ENCODE measurements at places on chromosomes 13 and 19.

- no peak for DNase-seq
Observed at GRCh38 chr13:29490561-29490885, 105.0 kb downstream of the SLC7A1 start.

DNA sequence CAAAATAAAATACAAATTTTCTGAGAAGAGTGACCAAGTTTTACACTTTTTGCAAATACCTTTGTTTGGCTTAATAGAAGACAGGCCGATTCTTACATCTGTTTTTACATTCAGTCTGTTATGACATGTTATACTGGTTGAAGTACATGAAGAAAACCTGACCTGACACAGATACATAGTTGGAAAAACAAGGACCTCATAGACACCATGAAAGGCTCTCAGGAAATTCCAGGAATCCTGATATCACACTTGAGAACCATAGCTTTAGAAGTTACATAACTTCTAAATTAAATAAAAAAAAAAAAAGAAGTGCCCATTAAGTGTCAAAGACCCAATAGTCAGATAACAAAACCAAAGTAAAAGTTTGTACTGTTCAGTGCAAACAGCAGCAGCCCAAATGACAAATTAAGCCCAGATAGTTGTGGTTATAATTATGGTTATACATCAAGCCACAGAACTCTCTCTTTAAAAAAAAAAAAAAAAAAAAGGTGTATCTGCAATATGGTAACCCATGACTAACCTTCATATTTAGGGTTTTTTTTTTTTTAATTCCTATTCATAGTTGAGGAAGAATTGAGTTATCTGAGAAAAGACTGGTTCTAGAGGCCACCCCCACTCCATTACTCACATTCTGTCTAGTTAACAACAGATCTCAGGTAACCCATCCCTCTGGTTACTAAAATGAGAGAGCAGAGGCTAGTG, 19.8 kb downstream of the RBM26 start:
- no peak for DNase-seq

- no peak for DNase-seq
Observed at GRCh38 chr19:47002853-47003610, 16.6 kb upstream of the NPAS1 start.

DNA sequence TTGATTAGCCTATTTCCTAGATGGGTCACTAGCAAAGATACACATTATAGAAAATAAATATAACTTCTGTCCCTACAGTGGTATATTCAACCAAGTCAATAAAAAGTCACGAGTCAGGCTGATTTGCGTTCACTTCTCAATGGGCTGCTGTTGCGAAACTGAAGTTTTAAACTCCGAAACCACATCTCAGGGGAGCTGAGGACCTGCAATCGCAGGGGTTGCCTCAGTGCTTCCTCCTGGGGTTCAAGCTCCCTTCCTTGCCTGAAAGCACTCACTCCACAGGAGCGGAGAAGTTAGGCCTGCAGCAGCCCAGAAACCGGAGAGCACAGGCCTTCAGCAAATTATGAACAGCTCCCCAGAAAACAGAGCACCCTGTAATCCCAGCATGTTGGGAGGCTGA, 39.6 kb downstream of the RAB20 start:
- no peak for DNase-seq

DNA sequence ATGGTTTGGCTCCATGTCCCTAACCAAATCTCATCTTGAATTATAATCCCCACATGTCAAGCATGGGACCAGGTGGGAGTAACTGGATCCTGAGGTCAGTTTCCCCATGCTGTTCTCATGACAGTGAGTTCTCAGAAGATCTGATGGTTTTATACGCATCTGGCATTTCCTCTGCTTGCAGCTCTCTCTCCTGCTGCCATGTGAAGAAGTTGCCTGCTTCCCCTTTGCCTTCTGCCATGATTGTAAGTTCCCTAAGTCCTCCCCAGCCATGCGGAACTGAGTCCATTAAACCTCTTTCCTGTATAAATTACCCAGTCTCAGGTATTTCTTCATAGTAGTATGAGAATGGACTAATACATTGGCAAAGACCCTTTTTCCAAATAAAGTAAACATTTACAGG, 96.8 kb downstream of the TSHZ3 start:
- DNase-seq, result no peak

GRCh38 chr19:11435833-11436313, 438 bp downstream of the PRKCSH start:
- DNase-seq, result peak; percentile 53

- DNase-seq, result peak; percentile 68
Observed at GRCh38 chr19:18967358-18968146, 26.5 kb upstream of the HOMER3 start.

GRCh38 chr19:7701654-7702457, at the start of gene FCER2:
FCER2 (minus strand) TSS chr19:7702131; CDS start chr19:7699760, 2,371 bp downstream.
- DNase-seq, result no peak

GRCh38 chr19:28764066-28764465, 448.9 kb downstream of the UQCRFS1 start:
- DNase-seq, result no peak

DNA sequence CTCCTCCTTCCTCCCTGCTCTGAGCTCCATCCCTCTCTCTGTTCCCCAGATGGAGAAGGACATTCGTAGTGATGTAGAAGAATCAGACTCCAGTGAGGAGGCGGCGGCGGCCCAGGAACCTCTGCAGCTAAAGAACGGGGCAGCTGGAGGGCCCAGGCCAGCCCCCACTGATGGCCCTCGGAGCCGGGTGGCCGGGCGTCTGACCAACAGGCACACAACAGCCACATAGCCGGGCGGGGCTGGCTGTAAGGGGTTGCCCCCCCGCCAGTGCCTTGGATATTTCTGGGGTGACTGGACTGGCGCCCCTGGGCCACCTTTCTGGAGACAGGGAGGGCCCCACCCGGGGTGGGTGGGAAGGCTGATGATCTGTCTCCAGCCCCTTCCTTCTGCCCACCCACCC, 46.3 kb downstream of the CD320 start:
- DNase-seq, result no peak

GRCh38 chr13:101026736-101027398, 352.3 kb upstream of the TMTC4 start:
- DNase-seq, result no peak

DNA sequence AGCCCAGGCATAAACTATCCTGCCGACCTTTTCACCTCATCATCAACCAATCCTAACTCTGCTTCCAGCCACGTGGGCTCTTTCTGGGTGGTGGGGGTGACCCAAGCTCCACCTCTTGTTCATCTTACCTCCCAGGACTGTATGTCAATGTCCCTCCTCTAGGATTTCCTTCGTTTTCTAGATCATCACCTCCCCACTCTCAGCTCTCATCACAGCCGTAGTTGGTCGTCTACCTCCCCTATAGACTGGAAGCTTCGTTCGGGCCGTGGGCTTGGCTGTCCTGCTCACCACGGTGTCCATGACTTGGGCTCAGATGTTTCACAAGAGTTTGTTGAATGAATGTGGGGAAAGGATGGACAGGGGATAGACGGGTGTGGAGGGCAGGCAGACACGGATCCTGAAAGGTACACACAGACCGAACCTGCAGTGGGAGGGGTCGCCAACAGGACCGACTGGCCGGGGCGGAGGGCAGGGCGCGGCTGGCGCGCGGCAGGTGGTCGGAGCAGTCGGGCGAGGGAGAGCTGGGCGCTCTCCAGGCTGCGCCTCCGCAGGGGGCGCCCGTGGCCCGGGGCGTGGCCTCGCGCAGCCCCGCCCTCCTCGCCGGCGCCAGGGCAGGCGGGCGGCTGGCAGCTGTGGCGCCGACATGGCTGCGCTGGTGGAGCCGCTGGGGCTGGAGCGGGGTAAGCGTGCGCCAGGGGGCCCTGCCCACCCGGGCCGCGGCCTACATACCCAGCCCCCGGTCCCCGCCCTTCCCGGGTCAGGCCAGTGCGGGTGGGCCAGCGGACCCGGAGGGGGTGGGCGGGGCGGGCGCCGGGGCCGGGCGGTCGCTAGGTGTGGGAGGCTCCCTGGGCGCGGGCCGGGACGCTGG, at the start of gene LIN7B:
LIN7B (plus strand) TSS at position 609 of the 868 bp plus-strand sequence; CDS start at position 644, 35 bp downstream.
- peak; percentile 77 for DNase-seq

DNA sequence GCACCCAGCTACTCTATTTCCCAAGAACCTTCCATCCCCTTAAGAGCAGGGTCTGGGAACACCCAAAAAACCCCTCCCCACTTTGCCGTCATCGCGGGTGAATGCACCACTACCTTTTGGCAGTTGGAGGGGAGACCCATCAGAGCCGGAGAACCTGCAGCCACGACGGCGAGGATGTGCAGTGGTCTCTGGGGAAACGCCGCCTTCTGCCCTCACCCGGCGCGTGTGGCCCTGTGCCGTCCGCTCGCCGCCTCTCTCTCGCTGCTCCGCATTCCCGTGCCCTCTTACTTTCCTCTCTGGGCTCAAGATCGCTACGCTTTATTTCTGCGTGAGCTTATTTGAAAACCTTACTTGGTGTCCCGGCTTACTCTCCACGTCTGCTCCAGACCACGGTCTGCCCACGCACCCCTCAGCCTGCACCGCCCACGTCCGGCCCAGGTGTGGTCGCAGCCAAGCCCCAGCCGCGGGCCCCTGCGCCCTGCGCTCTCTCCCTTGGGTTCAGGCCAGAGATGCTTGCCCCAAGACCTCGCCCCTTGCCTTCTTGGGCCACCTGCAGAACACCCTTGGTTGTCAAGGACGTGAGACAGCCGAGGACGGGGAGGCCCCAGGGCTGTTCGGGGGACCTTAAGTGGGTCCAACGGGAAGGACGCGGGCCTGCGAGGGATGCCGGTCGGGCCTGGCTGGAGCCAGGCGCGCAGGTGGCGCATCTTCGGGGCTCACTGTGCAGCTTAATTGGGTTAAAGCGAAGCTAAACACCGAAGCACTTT, 2.0 kb upstream of the MAB21L1 start:
- DNase-seq, result no peak

DNA sequence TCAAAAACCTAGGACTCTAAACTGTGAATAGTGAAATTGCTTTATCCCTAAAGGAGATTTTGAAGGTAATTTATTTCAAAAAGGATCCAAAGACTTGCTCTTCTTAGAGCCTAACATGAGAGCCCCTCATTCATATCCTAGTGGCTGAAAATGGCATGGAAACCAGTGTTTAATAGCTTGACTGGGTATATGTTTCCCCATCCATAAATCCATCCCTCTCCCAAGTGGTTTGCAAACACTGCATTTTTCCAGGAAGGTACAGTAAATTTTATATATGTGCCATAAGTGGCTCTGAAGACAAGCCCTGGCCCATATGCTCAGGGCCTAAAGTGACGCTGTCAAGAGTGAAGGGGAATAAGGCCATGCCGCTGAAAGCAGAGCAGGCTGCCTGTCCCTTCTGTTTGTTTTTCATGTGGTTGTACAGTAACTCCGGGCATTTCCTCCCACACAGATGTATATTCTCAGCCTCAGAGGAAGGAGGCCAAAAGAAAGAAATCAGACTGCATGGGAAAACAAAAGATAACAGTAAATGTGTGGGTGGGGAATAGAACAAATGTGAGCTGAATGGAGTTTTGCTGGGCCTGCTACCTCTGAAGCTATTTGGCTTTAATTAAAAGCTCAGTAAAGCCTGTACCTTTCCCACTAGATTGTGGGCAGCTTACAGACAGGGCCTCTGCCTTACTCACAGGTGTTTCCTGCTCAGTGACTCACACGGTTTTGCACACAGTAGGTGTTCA, 181.9 kb downstream of the PCDH9 start:
- DNase-seq, result peak; percentile 73

GRCh38 chr13:113491418-113491883, 940 bp upstream of the DCUN1D2 start:
- DNase-seq, result peak; percentile 37

DNA sequence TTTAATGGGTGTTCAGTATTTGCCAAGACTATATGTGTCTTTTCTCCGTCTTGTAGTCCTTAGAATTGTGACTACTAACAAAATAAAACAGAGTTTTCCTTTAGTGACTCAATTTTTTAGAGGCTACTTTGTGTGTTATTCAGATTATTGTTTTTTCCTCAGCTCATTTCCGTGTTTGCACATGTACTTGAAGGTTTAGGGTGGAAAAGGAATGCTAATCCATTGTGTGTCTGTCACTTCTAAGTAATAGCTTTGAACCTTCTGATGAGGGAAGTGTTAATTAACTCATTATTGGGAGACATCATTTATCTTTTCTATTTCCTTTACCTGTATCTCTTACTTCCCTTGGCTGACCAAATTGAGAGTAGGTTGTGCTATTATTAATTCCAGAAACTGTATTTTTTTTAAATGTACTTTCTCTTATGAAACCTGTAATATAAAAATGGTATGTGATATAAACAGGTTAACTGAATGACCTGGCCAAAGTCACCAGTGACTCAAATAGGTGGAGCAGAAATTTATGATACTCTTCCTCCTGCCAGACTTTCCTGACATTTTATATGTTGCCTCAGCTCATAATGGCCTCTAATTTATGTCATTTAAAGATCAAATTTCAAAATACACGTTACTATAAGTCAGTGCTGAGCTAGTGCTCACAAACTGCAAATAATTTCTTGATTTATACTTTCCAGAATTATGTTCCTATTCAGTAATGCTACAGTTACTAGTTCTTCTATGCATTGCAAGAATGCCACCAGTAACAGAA, 88.8 kb downstream of the LMO7 start:
- DNase-seq, result no peak

GRCh38 chr19:42634409-42635232, 39.9 kb upstream of the CEACAM8 start:
- DNase-seq, result peak; percentile 44

DNA sequence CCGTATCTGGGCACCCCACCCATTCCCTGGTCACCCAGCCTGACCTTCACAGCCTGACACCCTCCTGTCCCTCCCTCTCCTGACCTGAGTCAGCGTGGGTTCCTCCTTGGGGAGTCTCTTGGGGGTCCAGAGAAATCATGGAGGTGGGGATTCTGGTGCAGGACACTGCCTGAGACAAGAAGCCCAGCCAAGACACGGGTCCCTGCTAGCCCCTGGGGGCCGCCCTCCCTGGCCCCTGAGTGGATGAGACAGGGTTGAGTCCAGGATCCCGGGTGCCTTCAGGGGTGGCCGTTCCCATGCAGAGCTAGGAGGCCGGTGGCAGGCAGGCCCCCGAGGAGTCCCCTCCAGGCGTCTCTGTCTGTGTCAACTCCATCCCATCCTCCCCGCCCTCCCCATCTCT, 1.6 kb downstream of the MAP2K7 start:
- no peak for DNase-seq

DNA sequence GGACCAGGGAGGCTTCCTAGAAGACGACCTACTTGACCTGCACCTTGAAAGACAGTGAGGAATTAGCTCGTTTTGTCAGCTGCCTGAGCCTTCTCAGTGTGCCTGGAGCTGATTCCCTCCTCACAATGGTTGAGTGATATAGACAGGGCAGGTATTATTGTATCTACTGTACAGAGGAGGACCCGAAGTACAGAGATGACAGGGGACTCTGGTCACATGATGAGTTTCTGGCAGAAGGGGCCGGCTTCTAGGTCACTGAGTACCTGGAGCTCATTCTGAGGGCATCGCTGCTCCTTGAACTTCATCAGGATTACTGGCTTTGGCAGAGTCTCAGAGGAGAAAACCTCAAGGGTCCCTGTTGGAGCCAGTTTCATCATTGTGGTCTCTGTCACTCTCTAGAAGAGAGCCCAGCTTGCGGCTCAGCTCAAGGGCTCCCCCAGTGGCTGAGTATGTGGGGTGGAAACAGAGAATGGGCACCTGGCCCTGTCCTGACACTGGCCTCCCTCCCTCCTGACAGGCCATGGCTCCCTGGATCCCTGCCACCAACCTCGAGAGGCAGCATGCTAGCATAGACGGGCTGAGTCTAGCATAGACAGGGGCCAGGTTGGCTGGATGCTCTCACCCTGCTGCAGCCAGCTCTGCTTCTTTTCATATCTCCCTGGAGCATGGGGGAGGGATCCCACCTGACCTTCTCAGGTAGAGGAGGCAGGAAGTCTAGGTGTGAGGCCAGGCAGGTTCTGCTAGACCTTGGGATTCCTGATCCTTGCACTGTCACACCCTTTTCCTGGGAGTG, 38.7 kb downstream of the NFIX start:
- DNase-seq, result peak; percentile 72

Measured in stomach (tissue), 19 donors.